Activated T-helper 2 cell treated with anti-CD3 and anti-CD28 coated beads, Interferon-gamma antibody, Interleukin-2, Interleukin-4, amounts not matched to agents 10 μg/mL and 5 μg/mL and 100 μg/mL, durations not matched to agents 14 hours and 24 hours and 36 hours (primary cell): ENCODE measurements at places on chromosomes 3 and 15.

DNA sequence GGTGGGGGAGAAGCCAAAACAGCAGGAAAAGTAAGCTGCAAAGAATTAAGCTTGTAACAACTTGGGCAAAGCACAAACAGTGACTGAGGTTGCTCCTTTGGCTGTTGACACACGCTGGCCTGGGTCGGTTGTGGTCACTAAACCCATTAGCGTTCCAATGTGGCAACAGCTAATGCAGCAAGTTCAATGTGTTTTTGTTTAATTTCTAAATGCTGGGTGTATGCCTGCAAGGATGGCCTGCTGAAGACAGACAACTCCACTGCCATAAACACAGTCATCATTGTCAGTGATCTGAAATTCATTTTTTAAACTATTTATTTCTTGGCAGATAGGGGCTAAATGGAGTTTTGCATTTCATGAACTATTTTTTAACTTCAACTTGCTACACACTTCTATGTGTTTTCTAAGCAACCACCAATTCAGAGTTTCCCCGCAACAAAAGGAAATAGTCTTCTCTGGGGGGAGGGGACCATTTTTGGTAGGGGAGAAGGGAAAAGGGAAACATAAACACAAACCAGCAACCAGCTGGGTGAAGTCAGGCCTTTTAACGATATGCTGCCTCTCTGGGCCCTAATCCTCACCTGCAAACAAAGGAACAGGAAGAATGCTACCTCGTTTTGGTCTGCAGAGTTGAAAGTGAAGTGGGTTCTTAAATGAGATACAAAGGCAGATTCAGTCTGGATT, 34.8 kb upstream of the WNT5A start:
- no peak for DNase-seq
- H3K27me3 ChIP-seq: no peaks in the 10 kb centered on the region
- H3K27ac ChIP-seq: no peak overlapping the region
- H3K4me3 ChIP-seq: no peak overlapping the region

- peaks cover 27% of the 10 kb centered on the region for H3K27me3 ChIP-seq
- no peaks in the 10 kb centered on the region for H3K36me3 ChIP-seq
- no peak overlapping the region for H3K4me3 ChIP-seq
- DNase-seq: no peak
- H3K27ac ChIP-seq: no peak overlapping the region
Measured at GRCh38 chr3:30843877-30844276, 50.6 kb downstream of the GADL1 start.

DNA sequence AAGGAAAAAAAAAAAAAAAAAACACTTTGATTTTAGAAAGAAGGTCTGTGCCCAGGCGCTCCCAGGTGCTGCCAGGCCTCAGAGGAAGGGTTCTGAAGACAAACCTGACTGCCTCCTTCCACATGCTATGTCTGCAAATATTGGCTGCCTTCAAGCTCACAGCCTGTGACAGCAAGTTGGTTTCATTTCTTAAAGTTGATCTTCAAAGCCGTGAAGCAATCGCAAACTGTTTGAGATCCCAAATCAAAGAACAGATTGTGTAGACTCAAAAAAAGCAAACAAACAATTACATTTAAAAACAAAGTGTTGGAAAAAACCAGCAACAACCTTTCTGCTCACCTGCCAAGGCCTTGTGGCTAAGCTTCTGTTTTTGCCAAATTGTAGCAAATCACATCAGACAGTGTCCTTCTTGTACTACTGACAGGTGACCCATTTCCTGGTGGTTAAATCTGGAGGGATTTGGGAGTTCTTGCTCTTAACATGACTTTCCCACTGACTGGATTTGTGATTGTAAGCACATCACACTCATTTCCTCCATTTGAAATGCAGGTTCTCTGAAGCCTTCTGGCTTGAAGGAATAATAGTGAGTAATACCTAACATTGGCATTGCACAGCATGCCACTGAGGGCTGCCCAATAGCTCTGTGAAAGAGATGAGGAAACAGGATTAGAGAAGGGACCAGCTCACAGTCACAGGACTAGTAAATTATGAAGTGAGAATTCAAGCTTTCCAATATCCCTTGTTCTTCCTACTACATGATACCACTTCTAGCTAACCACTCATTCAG, 502.4 kb downstream of the LPP start:
- no peak overlapping the region for H3K4me3 ChIP-seq
- no peak overlapping the region for H3K27ac ChIP-seq
- peaks cover under 1% of the 10 kb centered on the region for H3K36me3 ChIP-seq
- H3K4me1 ChIP-seq: no peaks in the 10 kb centered on the region

- no peak overlapping the region for H3K27ac ChIP-seq
- H3K4me3 ChIP-seq: no peak overlapping the region
- H3K4me1 ChIP-seq: peaks cover 40% of the 10 kb centered on the region
- DNase-seq: no peak
Measured at GRCh38 chr3:171387062-171387461, 73.1 kb downstream of the TNIK start.

- no peak overlapping the region for H3K4me3 ChIP-seq
- H3K4me1 ChIP-seq: peaks cover 2% of the 10 kb centered on the region
- H3K36me3 ChIP-seq: no peaks in the 10 kb centered on the region
- H3K27me3 ChIP-seq: peaks cover 48% of the 10 kb centered on the region
Measured at GRCh38 chr3:149589332-149589731, 68.5 kb downstream of the WWTR1 start.

DNA sequence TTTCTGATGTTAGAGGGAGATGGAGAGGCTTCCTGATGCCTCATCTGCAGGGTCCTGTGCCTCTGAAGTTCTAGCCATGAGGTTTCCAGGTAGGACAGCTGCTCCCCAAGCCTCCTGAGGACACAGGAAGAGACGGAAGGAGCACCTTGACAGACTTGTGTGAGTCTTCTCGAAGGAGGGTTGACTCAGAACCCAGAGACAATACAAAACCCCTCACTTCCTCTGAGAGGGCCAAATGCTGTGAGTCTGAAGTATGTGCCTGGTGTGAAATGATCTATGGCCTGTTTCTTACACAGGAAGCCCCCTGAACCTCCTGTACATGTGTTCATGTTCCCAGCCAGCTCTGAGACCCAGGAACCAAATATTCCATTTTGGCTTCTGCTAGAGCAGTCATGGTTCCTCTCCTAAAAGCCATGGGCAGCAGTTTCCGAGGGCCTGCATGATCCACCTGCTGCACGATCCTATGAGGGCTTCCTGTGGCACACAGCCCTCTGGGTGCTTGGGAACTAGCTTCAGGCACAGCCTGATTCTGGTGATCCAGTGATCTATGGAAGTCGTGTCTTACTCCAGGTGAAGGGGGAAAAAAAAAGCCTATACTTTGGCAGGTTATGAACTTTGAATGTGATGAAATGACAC, 62.2 kb downstream of the AAGAB start:
- H3K36me3 ChIP-seq: peaks cover 80% of the 10 kb centered on the region
- no peak overlapping the region for H3K4me3 ChIP-seq
- no peak overlapping the region for H3K27ac ChIP-seq
- H3K27me3 ChIP-seq: no peaks in the 10 kb centered on the region
- H3K4me1 ChIP-seq: peaks cover 2% of the 10 kb centered on the region

DNA sequence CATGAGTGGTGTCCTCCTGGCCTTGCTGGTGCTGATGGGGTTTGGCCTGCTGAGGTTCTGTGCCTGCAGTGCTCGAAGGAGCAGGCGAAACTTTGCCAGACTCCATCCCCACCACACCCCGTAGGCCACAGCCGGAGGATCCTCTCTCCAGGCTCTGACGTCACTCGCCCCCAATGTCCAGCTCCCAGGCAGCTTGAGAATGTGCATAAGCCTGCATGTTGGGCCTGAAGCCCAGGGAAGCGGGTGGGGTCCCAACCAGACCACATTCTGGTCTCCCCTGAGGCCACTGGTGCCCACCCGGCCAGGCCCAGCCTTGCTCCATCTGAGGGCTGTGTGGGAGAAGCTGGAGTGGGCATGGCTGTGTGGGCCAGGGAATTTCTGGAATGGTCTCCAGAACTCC, 109.8 kb downstream of the ASB7 start:
- no peak for DNase-seq
- H3K36me3 ChIP-seq: no peaks in the 10 kb centered on the region
- H3K4me1 ChIP-seq: peaks cover 1% of the 10 kb centered on the region
- peaks cover 8% of the 10 kb centered on the region for H3K27me3 ChIP-seq
- no peak overlapping the region for H3K27ac ChIP-seq

- peaks cover 17% of the 10 kb centered on the region for H3K4me1 ChIP-seq
- no peak overlapping the region for H3K27ac ChIP-seq
- no peak overlapping the region for H3K4me3 ChIP-seq
- no peaks in the 10 kb centered on the region for H3K27me3 ChIP-seq
Measured at GRCh38 chr15:84789762-84790161, 27.4 kb upstream of the ALPK3 start.

DNA sequence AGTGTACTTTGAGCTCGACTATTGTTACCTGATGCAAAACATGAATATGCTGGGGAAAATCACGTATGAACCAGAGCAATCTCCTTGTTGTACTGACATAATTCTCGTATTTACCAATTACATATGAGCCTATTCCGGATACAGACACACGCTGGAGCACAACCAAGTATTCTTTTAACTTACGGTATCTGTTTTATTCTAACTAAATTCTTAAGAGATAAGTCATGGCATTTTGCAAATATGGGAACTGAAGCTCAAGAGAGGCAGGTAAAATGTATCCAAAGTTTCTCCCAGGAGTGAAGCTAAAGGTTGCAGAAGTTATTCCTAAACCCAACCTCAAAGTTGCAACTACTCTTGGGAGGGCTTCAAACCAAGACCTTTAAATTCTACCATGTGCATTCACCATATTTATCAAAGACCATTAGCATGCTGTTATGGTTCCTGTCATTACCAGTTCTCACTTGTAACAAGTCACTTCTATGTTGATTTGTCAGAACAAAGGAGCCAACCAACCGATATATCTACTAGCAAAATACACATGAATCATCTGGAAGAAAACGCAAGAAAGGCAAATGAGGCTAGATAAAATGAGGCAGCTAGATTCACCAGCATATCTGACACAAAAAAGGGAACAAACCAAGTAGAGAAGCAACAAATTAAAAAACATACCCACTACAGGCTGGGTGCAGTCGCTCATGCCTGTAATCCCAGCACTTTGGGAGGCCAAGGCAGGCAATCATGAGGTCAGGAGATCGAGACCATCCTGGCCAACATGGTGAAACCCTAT, 17.8 kb downstream of the TBL1XR1 start:
- H3K27me3 ChIP-seq: no peaks in the 10 kb centered on the region
- H3K4me3 ChIP-seq: no peak overlapping the region
- DNase-seq: no peak

DNA sequence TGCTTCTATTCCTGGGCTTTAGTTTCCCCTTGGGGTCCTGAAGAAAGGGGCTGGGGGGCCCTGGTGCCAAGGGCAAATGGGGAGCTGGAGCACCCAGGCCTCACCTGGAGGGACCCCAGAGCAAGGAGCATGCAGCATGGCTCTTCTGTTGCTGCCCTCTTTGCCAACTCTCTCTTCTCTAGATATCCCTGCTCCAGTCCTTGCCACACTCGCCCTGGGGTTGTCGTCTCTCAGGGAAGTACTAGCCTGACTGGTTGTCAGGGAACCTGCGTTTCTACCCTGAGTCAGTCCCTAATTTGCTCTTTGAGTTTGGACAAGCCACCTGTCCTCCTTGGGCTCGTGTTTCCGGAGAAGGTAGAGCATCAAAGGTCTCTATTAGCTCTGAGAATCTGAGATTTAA, 63.7 kb upstream of the UBE2Q2 start:
- no peaks in the 10 kb centered on the region for H3K36me3 ChIP-seq
- H3K27ac ChIP-seq: no peak overlapping the region
- H3K4me3 ChIP-seq: no peak overlapping the region
- H3K27me3 ChIP-seq: peaks cover 25% of the 10 kb centered on the region
- H3K4me1 ChIP-seq: peaks cover 12% of the 10 kb centered on the region

DNA sequence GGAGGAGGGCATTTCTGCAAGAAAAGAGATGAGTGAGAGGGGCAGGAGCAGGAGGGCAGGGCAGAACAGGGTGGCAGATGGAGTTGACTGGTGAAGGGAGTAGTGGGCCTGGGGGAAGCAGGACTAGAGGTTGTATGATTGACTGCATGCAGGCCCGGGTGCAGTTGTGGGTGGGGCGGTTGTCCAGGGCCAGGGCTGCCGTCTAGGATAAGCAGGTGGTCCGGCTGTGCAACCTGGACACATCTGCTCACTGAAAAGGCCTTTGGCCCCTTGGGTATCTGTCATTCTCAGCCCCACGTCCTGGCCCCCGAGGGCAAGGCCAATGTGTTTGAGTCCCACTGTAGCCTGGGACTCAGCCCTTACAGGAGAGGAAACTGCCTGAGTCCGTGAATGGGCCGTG, 25.4 kb downstream of the ALS2CL start:
- no peaks in the 10 kb centered on the region for H3K4me1 ChIP-seq
- no peak for DNase-seq
- H3K4me3 ChIP-seq: no peak overlapping the region
- H3K27me3 ChIP-seq: no peaks in the 10 kb centered on the region

DNA sequence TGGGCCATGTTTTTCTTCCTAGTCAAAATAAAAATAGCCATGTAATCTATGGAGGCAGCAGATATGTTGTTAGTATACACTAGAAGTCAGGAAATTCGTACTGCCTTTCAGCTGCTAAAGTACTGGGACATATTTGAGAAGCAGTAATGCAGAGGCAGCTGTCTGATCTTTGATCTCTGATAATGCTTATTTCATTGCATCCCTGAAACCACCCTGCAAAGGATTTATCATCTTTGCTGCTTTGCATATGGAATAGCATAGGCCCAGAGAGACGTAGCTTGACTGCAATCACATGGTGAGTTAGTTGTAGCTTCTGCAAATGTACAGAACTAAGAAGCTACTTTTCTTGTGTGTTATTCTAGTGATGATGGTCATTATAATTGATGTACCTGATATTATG, 52.4 kb downstream of the RBM6 start:
- H3K4me1 ChIP-seq: peaks cover 4% of the 10 kb centered on the region
- H3K27me3 ChIP-seq: no peaks in the 10 kb centered on the region
- peaks cover 24% of the 10 kb centered on the region for H3K36me3 ChIP-seq
- no peak for DNase-seq

DNA sequence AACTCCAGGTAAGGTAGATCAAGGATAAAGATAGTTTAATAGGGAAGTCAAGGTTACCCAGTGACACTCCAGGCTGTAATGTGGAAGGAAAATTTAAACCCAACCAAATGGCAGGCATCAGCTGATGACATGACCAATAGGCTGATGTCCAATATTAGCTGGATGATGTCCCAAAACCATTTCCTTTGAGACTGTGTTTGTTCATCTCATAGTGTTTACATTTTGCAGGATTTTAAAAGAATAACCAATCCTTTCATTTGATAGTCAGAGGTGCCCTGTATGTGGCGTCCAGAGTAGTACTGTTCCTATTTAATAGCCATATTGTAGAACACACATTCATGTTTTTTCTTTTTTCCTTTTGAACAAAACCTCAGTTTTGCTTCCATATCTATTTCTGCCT, 23.3 kb upstream of the TMEM158 start:
- DNase-seq: no peak
- no peaks in the 10 kb centered on the region for H3K4me1 ChIP-seq
- H3K4me3 ChIP-seq: no peak overlapping the region
- no peak overlapping the region for H3K27ac ChIP-seq

- H3K36me3 ChIP-seq: no peaks in the 10 kb centered on the region
- no peak for DNase-seq
- H3K4me3 ChIP-seq: no peak overlapping the region
- H3K27me3 ChIP-seq: no peaks in the 10 kb centered on the region
- H3K4me1 ChIP-seq: no peaks in the 10 kb centered on the region
Measured at GRCh38 chr3:23073724-23074305, 129.3 kb upstream of the UBE2E2 start.

- H3K4me3 ChIP-seq: no peak overlapping the region
- peaks cover 26% of the 10 kb centered on the region for H3K4me1 ChIP-seq
- DNase-seq: no peak
- no peak overlapping the region for H3K27ac ChIP-seq
Measured at GRCh38 chr3:58383904-58384303, 49.7 kb downstream of the PDHB start.
